ENCODE measurements at places on chromosomes 16 and 17.

DNA sequence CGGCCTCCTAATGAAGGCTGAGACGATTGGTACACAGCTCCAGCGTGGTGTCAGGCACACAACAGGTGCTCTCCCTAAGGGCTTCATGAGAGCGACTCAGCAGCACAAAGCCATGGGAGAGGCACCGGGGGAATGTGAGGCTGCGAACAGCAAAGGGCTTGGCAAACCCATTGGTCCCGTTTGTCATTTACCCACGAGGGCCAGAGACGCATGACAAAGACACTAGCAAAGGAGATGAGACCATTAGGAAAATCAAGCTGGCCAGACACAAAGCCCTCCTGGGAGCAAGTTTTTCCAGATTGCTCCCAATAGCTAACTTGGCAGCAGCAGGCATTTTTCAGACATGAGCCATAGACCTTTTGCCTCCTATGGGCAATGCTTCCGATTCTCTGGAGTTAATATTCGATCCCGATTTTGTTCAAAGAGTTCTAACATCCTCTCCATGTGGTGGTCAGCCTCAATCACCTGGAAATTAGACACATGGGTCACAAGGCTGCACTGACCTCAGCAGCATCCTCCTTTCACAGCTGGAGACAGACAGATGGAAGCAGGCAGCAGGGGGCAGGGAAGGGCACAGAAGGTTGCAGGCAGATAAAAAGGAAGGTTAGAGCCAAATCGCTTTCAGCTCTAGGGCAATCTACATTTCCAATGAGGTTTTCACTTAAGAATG lies 38.2 kb downstream of the TK2 start:
- no peak for DNase-seq

GRCh38 chr16:2040787-2041522 lies 6.7 kb downstream of the NTHL1 start:
- no peak for DNase-seq

DNA sequence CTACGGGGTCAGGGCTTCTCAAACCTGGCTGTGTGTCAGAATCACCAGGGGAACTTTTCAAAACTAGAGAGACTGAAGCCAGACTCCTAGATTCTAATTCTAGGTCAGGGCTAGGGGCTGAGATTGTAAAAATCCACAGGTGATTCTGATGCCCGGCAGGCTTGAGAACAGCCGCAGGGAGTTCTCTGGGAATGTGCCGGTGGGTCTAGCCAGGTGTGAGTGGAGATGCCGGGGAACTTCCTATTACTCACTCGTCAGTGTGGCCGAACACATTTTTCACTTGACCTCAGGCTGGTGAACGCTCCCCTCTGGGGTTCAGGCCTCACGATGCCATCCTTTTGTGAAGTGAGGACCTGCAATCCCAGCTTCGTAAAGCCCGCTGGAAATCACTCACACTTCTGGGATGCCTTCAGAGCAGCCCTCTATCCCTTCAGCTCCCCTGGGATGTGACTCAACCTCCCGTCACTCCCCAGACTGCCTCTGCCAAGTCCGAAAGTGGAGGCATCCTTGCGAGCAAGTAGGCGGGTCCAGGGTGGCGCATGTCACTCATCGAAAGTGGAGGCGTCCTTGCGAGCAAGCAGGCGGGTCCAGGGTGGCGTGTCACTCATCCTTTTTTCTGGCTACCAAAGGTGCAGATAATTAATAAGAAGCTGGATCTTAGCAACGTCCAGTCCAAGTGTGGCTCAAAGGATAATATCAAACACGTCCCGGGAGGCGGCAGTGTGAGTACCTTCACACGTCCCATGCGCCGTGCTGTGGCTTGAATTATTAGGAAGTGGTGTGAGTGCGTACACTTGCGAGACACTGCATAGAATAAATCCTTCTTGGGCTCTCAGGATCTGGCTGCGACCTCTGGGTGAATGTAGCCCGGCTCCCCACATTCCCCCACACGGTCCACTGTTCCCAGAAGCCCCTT lies 10.9 kb downstream of the STH start:
- no peak for DNase-seq

DNA sequence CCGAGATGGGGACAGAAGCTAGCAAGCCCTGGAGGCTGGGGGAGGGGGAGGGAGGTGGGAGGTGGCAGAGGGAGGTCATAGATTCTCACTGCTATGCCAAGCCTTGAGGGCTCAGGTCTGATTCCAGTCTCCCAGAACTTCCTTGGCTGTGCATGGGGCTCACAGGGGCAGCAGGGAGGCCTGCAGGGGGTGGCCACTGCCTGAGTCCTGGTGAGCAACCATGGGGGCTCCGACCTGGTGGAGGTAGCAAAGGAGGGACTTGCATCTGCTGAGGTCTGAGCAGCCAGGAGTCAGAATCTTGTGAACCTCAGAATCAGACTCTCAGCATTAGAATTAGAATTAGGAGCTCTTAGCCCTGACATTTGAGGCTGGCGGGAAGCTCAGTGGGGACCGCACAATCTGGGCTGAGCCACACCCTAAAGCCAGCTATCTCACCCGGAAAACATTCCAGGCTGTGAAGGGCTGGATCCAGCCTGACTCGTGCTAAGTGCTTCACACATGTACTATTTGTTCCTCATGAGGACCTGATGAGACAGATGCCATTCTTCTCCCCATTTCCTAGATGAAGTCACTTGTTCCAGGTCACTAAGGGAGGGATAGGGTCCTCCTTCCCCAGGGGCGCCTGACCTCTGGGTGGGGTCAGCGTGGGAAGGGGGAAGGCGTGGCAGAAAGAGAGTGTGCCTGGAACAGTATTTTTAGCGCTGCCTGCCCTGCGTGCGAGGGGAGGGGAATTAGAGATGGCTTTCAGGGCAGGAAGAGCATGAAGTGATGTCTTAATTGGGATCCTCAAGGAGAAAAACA lies 17.3 kb upstream of the KCNJ12 start:
- no peak for DNase-seq

- no peak for DNase-seq
Observed at GRCh38 chr17:29076722-29077121, 33.8 kb downstream of the PIPOX start.

GRCh38 chr16:57134982-57135381 lies 42.6 kb downstream of the CPNE2 start:
- no peak for DNase-seq

DNA sequence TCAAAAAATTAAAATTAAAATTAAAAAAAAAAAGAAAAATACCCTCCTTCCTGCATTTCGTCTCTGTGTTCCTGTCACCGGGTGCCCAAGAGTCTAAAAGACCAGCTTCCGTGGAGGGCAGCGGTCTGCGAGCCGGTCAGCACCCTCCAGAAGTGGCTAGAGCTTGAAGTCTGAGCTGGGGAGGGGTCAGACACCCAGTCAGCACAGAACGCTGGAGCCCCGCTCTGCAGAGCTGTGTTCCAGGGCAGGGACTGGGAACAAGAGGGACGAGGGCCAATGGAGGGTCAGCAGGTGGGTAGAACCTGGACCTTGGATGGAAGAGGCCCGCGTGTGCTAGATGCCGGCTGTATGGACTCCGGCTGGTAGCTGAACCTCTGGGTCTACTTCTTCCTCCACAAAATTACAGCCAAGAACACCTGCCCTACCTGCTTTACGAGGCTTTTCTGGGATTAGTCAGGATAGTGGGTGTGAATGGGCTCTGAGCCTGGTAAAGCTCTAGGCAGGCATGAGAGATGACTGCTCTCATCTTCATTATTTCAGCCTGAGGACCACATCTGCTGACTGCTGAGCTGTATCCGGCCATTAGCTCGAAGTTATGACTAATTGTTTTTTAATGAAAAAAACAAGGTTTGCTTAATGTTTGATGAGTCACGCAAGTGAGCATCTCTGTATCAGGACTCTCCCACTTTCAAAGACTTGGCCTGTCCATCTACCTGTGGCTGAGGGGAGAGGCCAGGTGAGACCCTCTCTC lies 5.9 kb downstream of the TRPV1 start:
- DNase-seq = no peak

DNA sequence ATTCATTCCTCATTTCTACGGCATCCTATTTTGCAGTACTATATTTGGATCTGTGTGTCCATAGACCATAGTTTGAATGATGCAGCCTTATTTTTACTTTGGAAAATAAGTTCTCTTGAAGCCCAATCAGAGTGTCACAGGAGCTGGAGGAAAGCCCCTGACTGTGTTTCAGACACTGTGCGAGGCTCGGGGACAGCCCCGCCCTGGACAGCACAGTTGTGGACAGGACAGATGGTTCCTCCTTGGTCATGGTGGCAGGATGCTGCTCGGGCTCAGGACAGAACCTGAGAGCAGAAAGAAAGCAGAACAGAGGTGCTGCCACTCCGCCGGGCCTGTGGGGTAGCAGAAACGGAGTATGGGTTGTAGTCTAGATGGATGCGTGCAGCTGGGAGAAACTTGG lies 22.9 kb downstream of the BANP start:
- DNase-seq = no peak

DNA sequence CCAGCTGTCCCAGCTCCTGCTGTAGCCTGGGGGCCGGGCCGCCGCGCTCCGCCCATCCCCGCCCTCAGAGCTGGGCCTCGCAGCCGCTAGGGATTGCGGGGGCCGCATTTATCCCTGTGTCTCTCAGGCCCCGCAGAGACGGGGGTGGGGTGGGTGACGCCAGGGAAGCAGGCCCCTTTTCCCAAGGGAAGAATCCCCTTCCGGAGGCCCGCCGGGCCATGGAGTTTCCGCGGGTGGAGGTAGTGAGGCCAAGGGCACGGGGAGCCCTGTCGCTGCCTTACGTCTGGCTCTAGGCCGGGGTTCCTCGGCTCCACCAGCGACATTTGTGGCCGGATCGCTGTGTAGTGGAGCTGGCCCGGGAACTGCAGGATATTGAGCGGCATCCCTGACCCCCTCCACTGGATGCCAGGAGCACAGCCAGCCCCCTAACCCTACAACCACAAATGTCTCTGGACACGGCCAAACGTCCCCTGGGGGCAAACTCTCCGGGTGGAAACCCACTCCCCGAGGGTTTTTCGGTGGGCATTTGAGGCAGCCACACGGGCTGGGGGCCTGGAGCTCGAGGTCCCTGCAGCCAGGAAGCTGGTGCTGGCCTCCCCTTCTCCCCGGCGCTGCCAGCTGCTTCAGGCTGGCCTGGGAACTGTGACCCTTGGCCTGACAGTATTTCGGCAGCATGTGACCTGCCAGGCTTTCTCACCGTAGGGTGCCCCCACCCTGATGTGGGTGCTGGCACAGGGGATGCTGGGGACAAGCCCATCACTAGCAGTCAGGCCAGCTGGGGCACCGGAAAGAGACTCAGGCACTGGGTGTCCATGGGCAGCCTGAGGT lies 12.0 kb upstream of the CD300A start:
- DNase-seq = no peak

- peak; percentile 23 for DNase-seq
Observed at GRCh38 chr16:3938843-3939624, 58.5 kb upstream of the CREBBP start.

GRCh38 chr16:53166099-53166498 lies 111.3 kb downstream of the CHD9 start:
- no peak for DNase-seq

DNA sequence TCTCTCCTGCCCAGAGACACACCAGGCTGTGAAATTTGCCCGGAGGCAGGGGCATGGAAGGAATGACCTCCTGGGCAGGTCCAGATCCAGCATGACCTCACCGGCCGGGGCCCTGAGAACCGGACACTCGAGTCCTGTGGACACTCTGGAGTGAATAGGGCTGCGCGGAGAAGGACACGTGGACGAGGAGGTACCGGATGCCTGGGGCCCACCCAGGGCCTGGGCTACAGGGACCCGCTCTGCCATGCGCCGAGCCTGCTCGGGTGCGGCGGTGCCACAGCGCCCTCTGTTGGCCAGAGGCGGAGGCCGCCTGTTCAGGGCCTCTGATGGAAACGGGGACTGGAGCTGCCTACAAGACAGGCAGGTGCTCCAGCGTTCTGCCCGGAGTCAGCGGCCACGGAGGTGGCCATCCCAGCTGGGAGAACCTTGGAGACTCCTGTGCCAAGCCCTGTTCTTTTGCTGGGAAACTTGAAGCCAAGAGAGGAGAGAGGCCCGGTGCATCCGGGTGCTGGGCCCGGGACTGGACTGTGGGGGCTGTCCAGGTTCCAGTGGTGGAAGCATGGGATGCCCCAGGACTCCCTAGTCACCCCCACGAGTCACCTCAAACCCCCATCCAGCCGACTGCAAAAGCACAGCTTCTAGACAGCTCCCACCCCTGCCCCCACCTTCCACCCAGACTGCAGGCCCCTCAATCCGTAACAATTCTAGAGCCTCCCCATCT lies 19.3 kb upstream of the NXPH3 start:
- DNase-seq = no peak

- DNase-seq = no peak
Observed at GRCh38 chr17:42547001-42547461, 5.7 kb upstream of the HSD17B1 start.

- DNase-seq = no peak
Observed at GRCh38 chr17:81295676-81296381, 722 bp upstream of the SLC38A10 start.

DNA sequence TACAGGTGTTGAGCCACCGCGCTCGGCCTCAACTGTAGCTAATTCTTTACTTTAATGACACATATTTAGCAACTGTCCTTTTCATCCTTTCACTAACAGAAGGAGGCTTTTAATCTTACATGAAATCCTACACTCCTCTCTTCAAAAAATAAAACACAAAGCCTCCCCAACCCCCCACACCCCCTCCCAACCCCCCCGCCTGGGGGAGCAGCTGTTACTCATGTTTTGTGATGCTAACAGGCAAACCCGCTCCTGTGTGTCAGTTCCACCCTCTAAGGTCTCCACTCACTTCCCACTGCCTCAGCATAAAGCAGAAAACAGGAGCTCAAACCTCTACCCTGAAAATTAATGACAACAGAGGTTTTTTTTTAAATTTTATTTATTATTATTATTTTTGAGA lies 55.4 kb upstream of the SLC25A19 start:
- no peak for DNase-seq

- DNase-seq = no peak
Observed at GRCh38 chr16:89918453-89919347, at the start of gene MC1R. TSS of gene MC1R (plus strand) at chr16:89918862. CDS start at chr16:89919259, 397 bp downstream.

DNA sequence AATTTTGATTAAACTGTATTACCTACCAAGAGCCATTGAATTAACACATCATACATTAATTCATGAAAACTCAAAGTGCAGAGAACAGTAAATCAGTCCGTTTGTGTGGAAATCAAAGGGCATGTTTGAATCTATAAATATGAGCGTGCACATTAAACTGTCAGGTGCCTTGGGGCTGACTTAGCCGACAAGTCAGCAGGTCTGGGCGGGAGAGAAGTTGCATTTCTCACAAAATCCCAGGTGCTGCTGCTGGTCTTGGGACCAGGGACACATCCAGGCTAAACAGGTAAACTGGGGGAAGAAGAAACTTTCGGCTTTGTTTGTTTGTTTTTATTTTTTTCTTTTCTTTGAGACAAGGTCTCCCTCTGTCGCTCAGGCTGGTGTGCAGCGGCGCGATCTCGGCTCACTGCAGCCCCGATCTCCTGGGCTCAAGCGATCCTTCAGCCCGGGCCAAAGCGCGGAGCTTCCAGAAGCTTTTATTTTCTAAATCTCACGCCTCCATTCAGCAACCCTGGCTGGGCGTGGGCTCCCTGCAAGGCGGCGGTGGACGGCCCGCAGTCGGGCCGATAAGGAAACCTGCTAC lies 213.9 kb downstream of the MRTFB start:
- no peak for DNase-seq

GRCh38 chr16:11670171-11671131 lies 2.2 kb downstream of the SNN start:
- no peak for DNase-seq

Data from NCI-H1048 (cell line).